ENCODE measurements at places on chromosomes 1 and 21.

GRCh38 chr1:161505686-161506085 is 429 bp downstream of the FCGR2A start:
- no peak for DNase-seq

GRCh38 chr1:195939844-195940243 is 668.4 kb downstream of the KCNT2 start:
- DNase-seq, result no peak

DNA sequence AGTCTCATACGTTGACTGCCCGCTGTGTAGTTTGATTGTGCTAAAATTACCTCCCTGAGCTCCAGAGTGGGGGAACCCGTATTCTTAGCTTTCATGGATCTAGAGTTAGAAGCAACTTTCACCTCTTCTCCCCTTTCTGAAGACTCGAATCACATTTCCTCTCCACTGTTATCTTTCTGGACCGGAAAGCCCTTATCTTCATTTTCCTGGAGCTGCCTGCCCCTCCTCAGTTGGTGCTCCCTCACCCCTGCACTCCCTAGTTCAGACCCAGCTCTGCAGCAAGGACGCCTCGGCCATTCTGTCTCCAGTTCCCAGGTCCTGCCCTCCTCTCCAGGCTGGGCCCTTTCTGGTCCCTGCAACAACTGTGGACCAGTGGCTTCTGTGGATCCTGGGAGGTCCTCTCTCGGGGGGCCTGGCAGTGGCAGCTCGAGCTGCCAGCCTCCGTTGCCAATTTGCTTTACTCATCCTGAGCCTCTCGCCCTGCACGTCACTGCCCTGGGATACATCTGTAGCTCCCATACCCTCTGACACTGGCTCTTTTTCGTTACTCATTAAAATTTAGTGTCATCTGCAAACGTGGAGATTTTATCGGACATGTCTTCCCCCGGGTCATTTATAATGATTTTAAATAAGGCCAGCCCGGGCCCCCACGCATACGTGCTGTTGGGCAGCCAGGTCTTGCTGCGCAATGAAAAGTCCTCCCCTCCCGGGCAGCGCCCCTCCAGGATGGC is 141.5 kb upstream of the VAMP3 start:
- DNase-seq, result no peak

- no peak for DNase-seq
Observed at GRCh38 chr1:189538271-189538670, 939.4 kb downstream of the BRINP3 start.

- no peak for DNase-seq
Observed at GRCh38 chr1:111702504-111703050, 36.6 kb downstream of the INKA2 start.

DNA sequence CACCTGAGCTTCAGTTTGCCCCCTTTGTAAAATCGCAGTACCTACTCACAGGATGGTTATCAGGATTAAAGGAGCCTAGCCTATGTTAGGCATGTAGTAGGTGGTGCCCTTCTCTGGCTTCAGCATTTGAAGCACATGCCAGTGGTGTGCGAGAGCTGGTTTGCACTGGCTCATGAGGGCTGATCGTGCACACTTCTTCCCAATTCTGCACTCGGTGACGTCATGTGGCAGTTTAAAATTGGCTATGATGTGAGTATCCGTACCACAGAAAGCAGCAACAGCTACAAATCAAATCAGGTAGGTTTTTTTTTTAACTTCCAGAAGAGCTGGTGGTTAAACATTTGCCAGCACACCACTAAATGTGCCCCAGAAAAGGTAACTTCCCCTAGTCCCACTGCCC is 13.5 kb downstream of the FOXO6 start:
- DNase-seq, result no peak

DNA sequence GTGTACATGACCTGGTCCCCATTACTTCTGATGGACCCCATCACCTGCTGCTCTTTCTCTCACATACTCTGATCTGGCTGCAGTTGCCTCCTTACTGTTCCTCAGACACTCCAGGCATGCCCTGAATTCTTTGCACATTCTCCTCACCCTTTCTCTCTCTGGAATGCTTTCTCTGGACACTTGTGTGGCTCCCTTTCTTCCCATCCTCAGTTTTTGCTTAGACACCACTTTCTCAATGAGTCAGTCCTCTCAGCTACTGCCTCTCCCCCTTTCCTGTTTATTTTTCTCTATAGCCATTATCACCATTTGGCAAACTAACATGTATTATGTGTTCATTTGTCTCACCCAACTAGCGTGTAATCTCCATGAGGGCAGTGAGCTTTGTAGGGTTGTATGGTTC is 28.1 kb downstream of the PLXNA2 start:
- DNase-seq, result no peak

GRCh38 chr1:149942207-149942606 is 5.5 kb upstream of the MTMR11 start:
- no peak for DNase-seq

- DNase-seq, result no peak
Observed at GRCh38 chr1:42971841-42972291, 13.2 kb upstream of the SLC2A1 start.

- DNase-seq, result no peak
Observed at GRCh38 chr1:110091791-110092190, 20.5 kb upstream of the UBL4B start.

DNA sequence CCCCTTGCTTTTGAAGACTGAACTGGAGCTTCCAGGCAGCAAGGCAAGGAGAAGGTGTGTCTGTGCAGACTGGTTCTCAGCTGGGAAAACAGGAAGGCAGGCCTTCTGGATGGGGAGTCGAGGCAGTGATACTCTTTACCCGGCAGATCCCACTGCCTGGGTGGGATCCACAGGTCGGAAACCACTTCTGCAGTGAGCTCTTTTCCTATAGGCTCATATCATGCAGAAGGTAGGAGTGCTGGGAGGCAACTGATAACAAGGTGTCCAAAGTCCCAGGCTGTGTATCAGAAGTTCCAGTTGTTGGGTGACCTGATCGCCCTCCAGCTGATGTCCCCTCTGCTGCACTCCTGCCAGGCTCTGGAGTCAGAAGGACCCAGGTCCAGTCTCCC is 17.1 kb downstream of the ACOT11 start:
- no peak for DNase-seq

GRCh38 chr1:196214866-196215265 is 393.4 kb downstream of the KCNT2 start:
- DNase-seq, result no peak

DNA sequence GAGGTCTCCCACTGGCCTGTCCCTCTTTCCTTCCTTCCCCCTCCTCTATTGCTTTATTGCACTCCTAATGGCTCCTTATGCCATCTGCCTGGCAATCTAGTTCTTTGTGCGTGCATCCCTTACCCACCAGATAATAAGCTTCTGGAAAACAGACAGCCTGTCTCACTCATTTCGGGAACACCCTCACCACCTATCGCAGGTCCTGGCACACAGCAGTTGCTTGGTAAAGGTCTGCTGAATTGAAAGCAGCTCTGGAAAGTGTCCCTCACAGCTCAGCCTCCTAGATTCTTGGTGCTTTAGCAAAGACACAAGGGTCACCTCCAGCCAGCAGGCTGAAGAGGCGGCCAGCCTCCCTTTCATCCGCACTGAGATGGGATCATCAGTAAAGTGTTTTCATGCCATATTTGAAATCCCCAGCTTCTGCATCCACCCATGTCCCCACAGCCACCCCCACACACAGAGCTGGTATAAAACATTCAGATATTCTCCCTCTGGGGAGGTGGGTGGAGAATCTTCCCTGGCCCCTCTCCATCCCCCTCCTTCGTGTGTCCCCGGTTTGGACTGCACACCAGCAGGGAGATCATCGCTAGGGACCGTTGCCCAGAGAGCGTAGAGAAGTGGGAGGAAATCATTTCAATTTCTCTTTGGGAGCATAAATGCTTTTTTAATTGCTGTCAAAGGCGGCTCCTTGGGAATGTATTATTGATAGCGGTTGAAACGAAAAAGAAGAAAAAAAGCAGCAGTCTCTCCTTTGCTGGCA is 29.1 kb upstream of the ATP2B4 start:
- DNase-seq, result no peak

- no peak for DNase-seq
Observed at GRCh38 chr1:29554208-29554778, 318.0 kb downstream of the PTPRU start.

Data from activated CD8-positive, alpha-beta memory T cell treated with anti-CD3 and anti-CD28 coated beads for 24 hours (primary cell).